Urinary bladder (tissue), 4 donors: ENCODE measurements at places on chromosomes 6 and 20. TPM values are rescaled to one million over a fixed set of nuclear protein-coding genes. Genes with fewer than 3 reads are reported as not detected.

Gene LBP
- not detected for total RNA-seq

Gene ZNF341
- total RNA-seq, result 1.4 TPM

Gene RBPJL
- not detected for total RNA-seq

Gene TRIM10
- 0.42 TPM for total RNA-seq

Gene FNDC1
- total RNA-seq, result 31.6 TPM

Gene CAP2
- total RNA-seq, result 19.0 TPM

Gene COL20A1
- 1.2 TPM for total RNA-seq

Gene XKR7
- total RNA-seq, result 0.05 TPM

Gene KCNB1
- 3.5 TPM for total RNA-seq

Gene SNHG17
- total RNA-seq, result 4.6 TPM

Gene CHMP4B
- 33.5 TPM for total RNA-seq

Gene RGS17
- 6.6 TPM for total RNA-seq

Gene SLC35F1
- 9.1 TPM for total RNA-seq

Gene RBM39
- 645 TPM for total RNA-seq

Gene PAK1IP1
- total RNA-seq, result 16.8 TPM

Gene VNN1
- 0.63 TPM for total RNA-seq

Gene EDN1
- 13.5 TPM for total RNA-seq

Gene ANKRD66
- not detected for total RNA-seq

Gene CLPSL1
- not detected for total RNA-seq

Gene CD109
- 34.9 TPM for total RNA-seq

Gene PRPF6
- total RNA-seq, result 44.1 TPM

Gene LZTS3
- 3.1 TPM for total RNA-seq

Gene TFAP2D
- not detected for total RNA-seq

Gene BLCAP
- total RNA-seq, result 82.5 TPM
